ENCODE measurements at places on chromosomes 16 and 17.
A peak's percentile ranks its signal among the peaks of the same experiment; 100 is the strongest.

GRCh38 chr17:31398381-31399311 is 7.2 kb downstream of the RAB11FIP4 start:
- no peak for DNase-seq

DNA sequence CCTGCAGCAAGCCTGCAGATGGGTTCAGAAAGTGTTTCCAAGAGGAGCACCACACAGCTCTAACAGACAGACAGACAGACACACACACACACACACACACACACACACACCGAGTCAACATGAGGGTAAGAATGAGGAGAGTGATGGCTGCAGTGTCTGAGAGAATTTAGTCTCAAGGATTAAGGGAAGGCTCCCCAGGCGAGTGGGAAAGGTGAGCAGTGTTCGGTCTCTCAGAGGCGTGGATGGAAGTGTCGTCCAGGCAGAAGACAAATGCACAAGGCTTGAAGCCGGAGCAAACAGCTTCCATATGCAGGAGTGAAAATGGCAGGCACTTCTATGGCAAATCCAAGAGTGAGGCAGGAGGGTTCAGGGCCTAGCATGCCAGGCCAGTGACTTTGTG is 770.1 kb downstream of the KCNJ18 start:
- no peak for DNase-seq

- DNase-seq = peak; percentile 30
Measured at GRCh38 chr17:49022391-49022941, 25.3 kb downstream of the IGF2BP1 start.

GRCh38 chr17:45394913-45395568 is 37.6 kb downstream of the ARHGAP27 start:
- DNase-seq = peak; percentile 67

GRCh38 chr17:49819138-49819537 is 28.7 kb downstream of the TAC4 start:
- DNase-seq = no peak

DNA sequence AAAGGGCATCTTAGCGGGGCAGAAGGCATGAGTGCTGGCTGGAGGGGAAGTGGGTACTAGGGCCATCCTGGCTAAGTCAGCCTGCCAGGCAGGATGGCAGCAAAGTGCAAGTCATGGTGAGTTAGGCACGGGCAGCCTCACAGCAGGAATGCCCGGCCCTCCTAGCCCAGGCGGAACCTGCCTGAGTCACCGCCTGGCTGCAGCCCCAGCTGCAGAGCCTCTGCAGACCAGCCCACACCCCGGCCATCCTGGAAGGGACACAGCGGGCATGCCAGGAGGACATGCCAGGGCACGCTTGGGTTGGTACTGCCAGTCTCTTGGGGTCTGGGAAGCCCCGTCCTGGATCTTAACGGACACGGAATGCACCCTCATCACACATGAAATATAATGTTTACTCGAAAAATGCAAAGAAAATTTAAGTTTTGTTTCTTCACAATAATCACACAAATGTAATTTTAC is 5.0 kb upstream of the ALDH3A1 start:
- peak; percentile 97 for DNase-seq

DNA sequence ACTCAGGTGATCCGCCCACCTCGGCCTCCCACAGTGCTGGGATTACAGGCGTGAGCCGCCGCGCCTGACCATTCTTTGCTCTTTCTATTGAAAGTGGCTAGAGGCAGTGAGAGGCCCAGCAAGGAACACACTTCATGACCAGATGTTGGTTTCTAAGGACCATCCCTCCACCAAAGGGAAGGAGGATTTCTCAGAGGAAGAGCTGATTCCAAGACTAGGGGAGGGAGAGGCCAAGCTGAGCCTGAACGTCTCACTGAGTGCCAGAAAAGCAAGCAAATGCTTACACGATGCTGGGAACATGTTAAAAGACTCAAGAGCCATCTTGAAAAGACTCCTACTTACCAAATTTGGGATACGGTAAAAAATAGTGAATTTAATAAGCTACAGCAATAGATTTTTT is 79.2 kb downstream of the MRM3 start:
- no peak for DNase-seq

DNA sequence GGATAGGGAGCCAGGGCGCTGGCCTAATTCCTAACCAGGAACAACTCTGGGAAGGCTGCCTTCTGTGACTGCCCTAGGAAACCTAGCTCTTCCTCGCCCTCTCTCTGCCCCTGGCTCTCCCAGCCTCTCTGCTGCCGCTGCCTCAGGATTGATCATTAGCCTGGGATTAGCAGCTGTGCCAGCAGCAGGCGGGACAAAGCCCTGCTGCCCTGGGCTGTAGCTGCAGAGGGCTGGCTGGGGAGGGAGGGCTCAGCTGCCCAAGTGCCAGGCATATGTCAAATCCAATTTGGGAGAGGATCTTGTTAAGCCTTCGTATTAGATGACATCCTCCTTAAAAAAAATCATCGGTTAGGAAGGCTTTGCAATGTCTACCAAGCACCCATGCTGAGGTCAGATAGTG is 144.8 kb upstream of the CCL2 start:
- DNase-seq = no peak

- DNase-seq = no peak
Measured at GRCh38 chr17:9200699-9201359, 179.5 kb downstream of the NTN1 start.

- DNase-seq = peak; percentile 56
Measured at GRCh38 chr17:51643702-51644490, 383.6 kb downstream of the UTP18 start.

- peak; percentile 50 for DNase-seq
Measured at GRCh38 chr16:24685539-24686432, 43.7 kb upstream of the TNRC6A start.

- DNase-seq = no peak
Measured at GRCh38 chr16:4625560-4626159, 1.0 kb downstream of the MGRN1 start.

DNA sequence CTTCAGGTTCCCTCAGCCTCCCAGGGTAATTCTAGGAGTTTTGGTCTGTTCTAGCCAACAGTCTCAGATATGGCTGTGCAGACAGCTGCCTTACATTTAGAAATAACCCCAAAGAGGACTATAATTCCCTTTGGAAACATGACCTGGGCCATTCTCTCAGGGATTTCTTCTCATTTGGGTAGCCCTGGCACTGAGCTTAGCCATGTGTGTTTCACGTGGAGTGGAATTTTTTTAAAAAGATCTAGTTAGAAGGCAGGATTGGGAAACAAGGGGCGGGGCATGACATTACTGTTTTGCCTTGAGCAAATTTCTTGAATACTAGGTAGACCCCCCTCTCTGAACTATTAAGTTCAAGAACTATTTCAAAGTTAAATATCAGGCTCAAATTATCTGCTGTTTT is 29.6 kb upstream of the MRC2 start:
- DNase-seq = peak; percentile 29

DNA sequence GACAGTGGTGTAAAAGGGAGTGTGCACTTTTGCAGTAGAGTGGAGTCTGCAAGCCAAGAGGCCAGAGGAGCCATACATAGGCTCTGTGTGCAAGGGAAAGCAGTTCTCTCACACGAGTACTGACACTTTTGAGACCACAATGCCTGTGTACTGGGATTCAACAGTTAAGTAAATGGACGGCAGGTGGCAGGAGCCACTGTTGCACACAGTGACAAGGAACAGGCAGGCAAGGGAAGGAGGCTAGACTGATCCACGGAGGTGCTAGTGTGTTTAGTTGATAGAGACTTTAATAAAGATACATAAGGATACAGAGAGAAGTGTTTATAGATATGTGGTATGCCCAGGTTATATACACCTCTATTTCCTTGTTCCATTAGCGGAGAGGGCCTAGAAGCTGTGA is 67.0 kb downstream of the MPRIP start:
- peak; percentile 13 for DNase-seq

DNA sequence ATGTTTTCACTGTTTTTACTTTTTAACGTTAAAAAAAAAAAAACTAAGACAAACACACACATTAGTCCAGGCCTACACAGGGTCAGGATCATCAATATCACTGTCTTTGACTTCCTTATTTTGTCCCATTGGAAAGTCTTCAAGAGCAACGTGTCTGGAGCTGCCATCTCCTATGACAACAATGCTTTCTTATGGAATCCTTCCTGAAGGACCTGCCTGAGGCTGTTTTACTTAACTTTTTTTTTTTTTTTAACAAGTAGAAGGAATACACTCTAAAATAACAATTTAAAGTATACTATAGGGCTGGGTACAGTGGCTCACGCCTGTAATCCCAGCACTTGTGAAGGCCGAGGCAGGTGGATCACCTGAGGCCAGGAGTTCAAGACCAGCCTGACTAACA is 71.8 kb upstream of the BCAR1 start:
- peak; percentile 86 for DNase-seq

- peak; percentile 46 for DNase-seq
Measured at GRCh38 chr17:2844416-2844815, 48.2 kb downstream of the RAP1GAP2 start.

DNA sequence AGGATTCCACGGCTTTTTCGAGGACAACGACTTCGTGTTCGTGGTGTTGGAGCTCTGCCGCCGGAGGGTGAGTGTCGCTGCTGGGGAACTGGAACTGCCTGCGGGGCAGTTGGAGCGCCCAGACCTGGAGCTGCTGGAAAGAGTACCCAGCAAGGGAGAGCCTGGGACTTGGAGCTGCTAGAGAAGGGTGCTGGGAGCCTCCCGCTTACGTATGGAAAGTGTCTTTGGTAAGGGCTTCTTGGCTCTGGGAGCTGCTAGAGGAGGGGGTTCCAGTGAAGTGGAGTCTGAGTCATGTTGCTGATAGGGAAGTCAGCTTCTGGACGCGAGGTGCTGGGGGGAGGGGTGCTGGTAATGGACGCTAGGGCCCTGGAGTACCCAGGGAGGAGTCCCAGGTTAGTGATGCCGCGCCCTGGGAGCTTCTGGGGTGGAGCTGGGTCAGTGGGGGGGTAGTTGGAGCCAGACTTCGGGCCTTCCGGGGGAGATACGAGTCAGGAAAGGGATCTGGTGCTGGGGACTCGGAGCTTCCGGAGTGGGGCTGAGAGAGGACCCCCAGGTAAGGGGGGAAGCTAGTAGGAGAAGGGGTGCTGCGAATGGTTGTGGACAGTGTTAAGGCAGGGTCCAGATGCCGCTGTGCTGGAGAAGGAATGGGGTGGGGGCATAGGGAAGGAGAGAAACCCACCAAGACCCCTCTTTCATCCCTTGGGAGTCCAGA is 741 bp downstream of the PLK1 start:
- peak; percentile 38 for DNase-seq

- DNase-seq = no peak
Measured at GRCh38 chr16:85220964-85221731, 108.9 kb upstream of the CIBAR2 start.

DNA sequence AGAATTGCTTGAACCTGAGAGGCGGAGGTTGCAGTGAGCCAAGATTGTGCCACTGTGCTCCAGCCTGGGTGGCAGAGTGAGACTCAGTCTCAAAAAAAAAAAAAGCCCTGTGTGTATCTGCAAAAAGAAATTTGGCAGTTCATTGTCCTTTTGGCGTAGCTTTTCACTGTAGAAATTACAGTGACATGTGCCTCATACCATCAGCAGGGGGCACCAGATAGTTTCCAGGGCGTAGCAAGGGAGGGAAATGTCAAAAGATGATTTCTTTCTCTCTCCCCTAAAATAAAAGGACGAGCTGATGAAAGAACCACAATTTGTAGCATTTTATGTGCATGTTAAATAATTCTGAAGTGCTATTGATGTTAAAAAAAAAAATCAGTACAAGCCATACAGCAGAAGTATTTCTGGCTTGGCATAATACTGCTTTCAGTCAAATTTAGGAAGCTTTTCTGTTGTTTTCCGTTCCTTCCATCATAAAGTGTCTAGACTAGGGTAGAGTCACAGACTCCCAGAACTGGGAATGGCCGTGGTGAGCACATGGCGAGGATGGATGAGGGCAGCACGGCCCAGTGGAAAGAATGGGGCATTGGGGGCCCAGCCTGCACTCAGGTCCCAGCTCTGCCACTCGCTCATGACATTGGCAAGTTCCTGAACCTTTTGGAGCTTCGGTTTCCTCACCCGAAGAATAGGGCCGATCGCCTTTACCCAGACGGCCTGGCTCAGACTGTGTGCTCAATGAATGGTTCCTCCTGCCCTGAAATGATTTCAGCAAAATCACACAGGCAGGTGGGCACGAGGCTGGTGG is 59.8 kb upstream of the RPH3AL start:
- DNase-seq = peak; percentile 66

DNA sequence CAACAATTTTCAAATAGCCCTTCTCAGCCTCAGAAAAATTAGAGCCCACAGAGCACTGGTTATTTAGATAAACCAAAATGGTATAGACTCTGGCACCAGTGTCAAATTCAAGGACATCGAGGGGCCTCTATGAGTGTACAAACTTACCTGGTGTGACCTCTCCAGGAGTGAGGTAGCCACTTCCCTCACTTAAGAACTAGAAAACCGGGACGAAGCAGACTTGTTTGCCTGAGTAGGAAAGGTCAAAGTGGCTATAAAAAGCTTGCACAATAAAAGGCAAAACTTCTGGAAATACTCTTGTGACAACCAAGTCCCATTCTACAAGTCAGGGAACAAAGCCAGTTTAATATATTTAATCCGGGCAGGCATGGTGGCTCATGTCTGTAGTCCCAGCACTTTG is 39.2 kb upstream of the PRSS54 start:
- no peak for DNase-seq

GRCh38 chr17:76353004-76353598 is 615 bp downstream of the PRPSAP1 start:
- DNase-seq = peak; percentile 40

DNA sequence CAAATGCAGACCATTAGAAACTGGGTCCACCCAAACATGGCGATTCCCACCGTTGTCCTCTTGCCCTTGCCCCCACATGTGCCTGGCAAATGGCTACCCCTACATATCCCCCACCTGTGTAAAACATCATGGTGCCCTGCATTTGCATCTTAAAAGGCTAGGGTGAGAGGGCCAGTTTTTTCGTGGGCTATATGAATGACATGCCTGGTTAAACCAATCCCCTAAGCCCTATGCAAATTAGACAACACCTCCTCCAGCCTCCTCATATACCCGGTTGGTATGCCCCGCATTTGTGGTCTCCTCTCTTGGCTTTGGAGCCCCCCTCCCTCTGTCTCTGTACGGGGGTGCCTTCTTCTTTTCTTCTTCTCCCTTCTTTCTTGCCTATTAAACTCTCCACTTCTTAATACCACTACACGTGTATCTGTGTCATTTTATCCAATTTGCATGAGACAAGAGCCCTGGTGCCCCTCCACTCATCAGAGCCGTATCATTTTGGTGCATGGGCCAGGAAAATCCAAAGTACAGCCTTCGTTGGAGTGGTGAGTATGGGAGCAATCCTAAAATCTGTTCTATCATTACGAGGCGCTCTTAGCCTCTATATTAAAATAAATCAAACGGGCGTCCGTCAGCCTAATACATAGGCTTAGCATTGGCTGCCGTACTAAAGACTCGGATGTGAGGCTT is 30.1 kb downstream of the QPRT start:
- no peak for DNase-seq

- DNase-seq = no peak
Measured at GRCh38 chr17:3998436-3998835, 34.2 kb upstream of the ATP2A3 start.

Data from epithelial cell of esophagus (primary cell).